ENCODE measurements at places on chromosomes 6 and 20.

DNA sequence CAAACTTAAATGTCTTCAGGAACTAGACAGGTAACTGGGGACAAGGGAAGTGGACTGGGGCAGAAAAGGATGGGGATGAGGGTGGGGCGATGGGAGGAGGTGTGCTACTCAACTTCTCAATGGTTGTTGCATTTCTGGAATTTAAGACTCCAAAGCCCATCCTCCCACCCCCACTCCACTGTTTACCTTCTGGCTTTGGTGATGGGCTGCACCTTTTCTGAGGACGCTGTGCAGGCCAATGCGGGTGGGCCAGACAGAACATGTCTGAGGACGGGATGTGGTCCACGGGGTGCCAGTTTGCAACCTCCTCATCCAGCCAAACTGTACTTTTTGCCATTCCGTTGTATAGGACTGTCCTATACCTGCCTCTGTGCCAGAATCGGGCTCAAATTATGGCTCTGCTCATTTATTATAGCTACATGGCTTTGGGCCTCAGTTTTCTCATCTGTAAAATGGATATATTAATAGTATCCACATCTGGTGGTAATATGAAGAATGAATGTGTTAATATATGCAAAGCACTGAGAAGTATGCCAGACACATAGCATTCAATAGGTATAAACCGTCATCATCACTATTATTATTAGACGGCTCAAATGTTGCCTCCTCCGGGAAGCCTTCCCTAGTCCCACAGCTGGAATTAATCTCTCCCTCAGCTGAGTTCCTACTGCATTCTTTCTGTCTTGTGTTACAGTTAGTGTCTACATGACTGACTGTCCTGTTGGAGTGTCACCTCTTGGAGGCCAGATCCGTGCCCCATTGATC, 31.0 kb upstream of the VEGFA start:
- no peak for DNase-seq

DNA sequence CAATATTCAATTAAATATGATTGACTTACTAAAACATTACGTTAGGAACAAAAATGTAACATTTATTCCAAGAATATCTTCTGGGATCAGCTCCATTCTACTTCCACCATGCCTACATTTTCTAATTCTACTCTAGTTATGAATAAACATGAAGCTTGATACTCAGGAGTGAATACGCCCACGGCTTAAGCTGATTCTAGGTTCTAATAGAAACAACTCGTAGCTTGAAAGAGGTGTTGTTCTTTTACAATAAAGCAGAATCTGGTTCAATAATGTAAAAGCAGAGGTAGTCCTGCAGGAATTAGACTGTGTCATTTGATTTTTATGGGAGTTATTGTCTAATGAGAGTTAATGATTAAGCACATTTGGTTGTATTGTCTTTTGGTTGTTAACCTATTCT, 107.3 kb upstream of the OLIG3 start:
- no peak for DNase-seq

DNA sequence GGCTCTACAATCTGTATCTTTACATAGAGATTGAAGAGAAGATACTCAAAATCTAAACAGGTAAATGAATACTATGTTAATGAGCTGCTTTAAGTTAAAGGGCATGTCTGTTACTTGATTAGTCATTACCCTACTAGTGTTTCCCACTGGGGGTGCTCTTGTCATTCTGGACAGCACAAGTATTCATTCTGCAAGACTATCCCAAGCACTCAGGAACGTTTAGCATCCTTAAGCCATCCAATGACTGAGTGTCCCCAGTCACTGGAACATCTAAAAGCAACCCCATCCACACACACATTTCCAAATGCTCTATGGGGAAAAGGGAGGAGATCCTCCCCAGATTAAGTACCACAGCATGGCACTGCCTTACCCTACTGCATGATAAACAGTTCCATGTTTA, 25.7 kb downstream of the EZR start:
- DNase-seq = no peak

GRCh38 chr6:11006061-11006460, 38.0 kb downstream of the ELOVL2 start:
- no peak for DNase-seq

GRCh38 chr6:72832271-72832670, 210.4 kb downstream of the KCNQ5 start:
- no peak for DNase-seq

DNA sequence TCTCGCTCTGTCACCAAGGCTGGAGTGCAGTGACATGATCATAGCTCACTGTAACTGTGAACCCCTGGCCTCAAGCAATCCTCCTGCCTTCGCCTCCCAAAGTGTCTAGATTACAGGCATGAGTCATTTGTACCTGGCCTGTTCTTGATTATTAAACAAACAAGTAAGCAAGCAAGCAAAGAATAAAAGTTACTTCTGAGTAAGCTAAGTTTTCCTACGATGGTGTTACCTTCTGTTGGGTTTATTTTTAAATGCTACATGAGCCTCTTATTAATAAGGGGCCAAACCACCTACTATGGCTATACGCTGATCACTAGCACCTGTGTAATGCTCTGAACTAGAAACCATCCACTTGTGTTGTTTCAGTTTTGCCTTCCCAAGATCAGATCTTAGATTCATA, 50.8 kb downstream of the IL22RA2 start:
- no peak for DNase-seq

GRCh38 chr6:133768656-133769295, 120.1 kb upstream of the TCF21 start:
- DNase-seq = no peak

DNA sequence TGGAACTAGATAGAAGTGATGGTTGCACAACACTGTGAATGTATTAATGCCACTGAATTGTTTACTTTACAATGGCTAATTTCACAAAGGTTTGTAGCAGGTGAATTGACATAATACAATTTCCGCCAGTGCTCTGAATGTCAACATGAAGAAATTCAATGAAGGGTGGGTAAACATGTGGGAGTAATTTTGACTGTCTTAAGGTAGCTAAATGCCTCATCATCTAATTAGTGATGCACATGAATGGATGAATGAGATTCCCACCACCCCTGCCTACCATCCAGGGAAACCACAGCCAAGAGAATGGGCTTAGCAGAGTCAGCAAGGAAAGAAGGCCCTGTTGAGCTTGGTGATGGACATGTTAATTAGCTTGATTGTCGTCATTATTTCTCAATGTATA, 275.3 kb downstream of the ALDH8A1 start:
- DNase-seq = no peak

DNA sequence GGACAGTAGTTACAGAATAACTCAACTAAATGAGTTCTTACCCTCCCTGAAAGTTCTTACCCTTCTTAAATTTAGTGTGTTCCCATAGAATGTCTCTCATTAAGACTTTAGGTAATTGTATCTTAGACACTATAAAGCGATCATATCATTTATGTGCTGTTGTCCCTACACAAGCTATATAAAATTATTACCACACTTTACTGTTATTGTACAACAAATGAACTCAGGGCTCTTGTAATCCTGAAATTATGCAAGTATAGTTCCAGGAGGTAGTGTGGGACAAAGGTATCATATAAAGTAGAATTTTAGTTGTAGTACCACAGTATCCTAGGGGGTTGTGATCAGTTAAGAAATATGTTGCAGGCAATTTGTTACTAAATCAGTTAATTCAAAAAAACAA, 167.4 kb upstream of the CARMIL1 start:
- no peak for DNase-seq

DNA sequence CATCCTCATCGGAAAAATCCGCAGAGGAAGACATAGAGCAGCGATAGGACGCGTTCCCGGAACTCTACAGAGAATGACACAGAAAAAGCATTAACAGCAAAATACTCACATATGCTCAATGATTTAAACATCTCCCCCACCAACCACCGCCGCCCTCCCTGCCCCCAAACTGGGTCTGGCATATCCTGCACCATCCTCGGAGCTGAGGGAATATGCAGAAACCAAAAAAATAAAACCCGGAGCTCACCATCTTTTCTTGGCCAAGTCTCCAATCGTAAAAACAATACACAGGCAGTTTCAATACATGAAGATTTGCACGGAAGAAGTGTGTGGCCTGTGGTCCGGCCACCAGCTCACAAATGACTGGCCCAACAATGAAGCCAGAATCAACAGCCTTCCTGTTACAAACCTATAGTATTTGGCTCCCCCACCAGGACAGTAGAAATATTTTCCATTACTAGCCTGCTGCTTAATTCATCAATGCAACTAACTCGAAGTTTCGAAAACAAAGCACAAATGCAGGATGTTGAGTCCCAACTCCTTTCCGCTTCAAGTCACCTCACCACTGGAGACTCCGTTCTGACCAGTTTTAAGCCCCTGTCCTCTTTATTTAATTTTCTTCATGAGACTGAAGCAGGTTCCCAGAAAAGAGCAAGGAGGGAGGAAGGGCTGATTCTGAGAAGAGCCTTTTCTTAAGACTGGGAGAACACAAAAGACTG, 103.2 kb upstream of the BEND6 start:
- no peak for DNase-seq

DNA sequence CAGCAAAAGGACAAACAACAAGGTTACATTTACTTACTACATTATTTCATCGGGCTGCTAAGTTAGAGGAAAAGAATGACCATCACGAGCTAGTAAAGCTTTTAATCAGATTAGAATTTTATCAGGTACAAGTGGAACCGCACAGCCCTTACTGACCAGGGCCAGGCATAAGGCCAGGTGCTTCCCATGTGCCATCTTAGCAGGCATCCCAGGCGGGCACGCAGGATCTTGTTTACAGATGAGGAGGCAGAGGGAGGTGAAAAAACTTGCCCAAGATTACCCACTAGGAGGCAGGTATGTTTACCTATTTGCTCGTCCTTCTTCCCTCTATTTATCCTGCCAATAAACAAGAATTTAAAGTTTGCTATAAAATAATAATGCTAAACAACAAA, 10.7 kb downstream of the EZR start:
- no peak for DNase-seq

DNA sequence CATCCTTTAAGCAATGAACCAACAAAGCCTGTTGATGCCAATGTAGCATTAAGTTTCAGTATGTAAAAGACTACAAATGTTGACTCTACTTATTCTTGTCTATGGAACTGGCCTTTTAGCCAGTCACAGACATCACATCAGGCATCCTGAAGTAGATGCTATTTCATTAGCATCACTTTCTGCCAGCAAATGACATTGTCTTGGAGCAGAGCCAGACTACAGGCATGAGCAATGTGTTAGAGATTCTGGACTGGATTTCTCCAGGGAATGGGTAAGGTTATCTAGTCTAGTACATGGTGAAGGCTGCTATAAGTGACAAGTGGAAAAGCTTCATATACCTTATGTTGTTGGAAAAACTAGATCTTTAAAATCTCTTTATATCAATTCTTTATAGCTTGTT, 142.9 kb downstream of the ADGRB3 start:
- DNase-seq = no peak

GRCh38 chr20:49981218-49982071, 1.3 kb upstream of the SNAI1 start:
- DNase-seq = no peak

DNA sequence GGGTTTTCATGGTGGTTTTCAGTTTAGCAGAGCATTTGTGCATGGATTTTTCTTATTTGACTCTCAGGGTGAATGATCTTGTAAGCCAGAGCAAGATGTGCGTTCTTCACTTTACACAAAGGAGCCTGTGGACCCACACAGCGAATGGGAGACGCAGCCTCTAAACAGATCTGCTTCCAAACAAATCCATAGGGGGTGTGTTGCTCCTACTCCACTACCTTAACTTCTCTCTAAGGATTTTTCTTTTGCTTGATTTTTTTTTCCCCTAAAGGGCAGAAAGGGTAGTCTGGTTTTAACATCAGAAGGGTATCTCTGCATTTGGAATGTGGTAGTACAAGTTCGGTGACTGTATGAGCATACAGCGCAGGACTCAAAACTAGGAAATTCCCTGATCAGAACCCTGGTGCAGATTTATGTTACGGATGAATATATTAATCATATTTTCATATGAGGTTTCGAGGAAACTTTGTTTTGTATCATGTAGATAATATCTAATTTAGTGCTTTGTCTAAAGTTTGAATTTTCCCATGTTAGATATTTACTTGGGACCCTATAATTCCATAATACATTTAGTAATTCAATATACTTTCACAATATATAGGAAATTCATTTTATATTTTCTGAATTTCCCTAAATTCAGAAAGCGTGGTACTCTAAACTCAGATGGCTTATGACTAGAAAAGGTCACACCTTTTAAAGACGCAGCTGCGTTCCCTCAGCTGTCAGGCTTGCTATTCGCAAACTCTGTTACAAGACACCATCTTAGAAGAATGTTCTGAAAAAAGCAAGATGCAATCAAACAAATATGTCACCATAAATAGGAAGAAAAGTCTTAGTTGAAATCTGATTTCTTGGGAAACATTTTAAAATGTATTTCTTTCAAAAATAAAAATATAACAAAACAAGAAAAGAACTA, 196.9 kb downstream of the TMEM242 start:
- DNase-seq = no peak

GRCh38 chr6:3285049-3285639, 26.4 kb downstream of the PSMG4 start:
- no peak for DNase-seq

DNA sequence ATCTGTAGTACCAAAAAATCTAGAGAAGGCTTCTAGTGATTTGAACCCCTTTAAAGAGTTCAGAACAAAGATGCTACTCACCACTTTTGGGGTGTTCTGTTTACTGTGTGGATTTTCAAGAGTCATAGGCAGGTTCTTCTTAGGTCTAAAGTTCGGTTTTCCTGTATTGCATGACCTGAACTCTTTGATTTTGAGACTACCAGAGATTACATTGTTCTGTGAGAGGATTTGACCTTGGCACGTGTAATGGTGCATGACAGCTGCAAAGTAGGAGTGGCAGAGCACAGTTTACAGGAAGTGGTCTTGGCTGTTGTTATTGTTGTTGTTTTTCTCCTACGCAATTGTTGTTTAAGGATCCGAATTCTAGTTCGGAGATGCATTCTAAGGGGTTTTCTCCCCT, 592.7 kb downstream of the EPHA7 start:
- DNase-seq = no peak

GRCh38 chr6:35857853-35858252, 52.7 kb downstream of the LHFPL5 start:
- no peak for DNase-seq

DNA sequence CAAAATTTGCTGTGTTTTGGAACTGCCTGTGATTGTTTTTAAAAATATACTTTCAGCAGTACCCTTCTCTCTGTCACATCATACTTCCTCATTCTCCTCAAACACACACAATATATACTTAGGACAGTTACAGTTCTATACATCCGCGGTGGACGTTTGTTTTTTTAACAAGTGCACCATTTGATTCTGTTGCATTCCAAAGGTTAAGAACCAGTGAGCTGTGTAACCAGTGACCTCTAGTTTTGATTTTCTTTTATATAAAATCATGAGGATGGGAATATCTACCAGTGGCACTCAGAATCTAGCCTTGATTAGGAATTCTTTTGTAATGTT, 152.8 kb downstream of the CARMIL1 start:
- DNase-seq = no peak

All from stimulated activated CD4-positive, alpha-beta T cell treated with anti-CD3 and anti-CD28 coated beads, Interleukin-1b, Interleukin-23, amount 100 ng/mL, for 24 hours (primary cell).